ENCODE measurements at places on chromosomes 16 and 17. TPM values are rescaled to one million over a fixed set of nuclear protein-coding genes. Genes with fewer than 3 reads are reported as not detected.

The CACNG1 gene
- total RNA-seq = 0.25 TPM

The TBC1D28 gene
- not detected for total RNA-seq

The SLC6A4 gene
- not detected for total RNA-seq

The TNFSF12 gene
- total RNA-seq = 12.9 TPM

The OSGIN1 gene
- total RNA-seq = 57.0 TPM

The TP53I13 gene
- total RNA-seq = 58.7 TPM

The NUPR1 gene
- 14.3 TPM for total RNA-seq

The SHISA6 gene
- not detected for total RNA-seq

The CES5A gene
- total RNA-seq = not detected

The PSMD12 gene
- 97.4 TPM for total RNA-seq

The CCNF gene
- total RNA-seq = 21.7 TPM

The YBX2 gene
- 0.69 TPM for total RNA-seq

The CDT1 gene
- 28.0 TPM for total RNA-seq

The TLCD3B gene
- 0.33 TPM for total RNA-seq

The CCR7 gene
- total RNA-seq = 1.0 TPM

The CCL17 gene
- not detected for total RNA-seq

The MYH1 gene
- total RNA-seq = not detected

The HP gene
- total RNA-seq = 0.53 TPM

The CLEC10A gene
- total RNA-seq = not detected

The TK1 gene
- total RNA-seq = 244 TPM

The COIL gene
- total RNA-seq = 17.0 TPM

The BAHCC1 gene
- total RNA-seq = 15.2 TPM

The FMNL1 gene
- total RNA-seq = 42.9 TPM

The MYOCD gene
- total RNA-seq = 1.1 TPM

The RPS2 gene
- 5,639 TPM for total RNA-seq

The CENPX gene
- total RNA-seq = 219 TPM

The ITGAD gene
- total RNA-seq = not detected

The ST6GALNAC2 gene
- 0.51 TPM for total RNA-seq

The NEUROD2 gene
- total RNA-seq = not detected

The EXOSC6 gene
- total RNA-seq = 16.0 TPM

The KRTAP4-5 gene
- total RNA-seq = not detected

The C16orf86 gene
- total RNA-seq = not detected

The SALL1 gene
- total RNA-seq = 0.11 TPM

The OR4D1 gene
- total RNA-seq = 0.02 TPM

The ZP2 gene
- not detected for total RNA-seq

The ACSM2A gene
- not detected for total RNA-seq

The TTLL6 gene
- total RNA-seq = 0.88 TPM

The PDK2 gene
- total RNA-seq = 19.5 TPM

The BEAN1 gene
- total RNA-seq = 2.4 TPM

The ZNF423 gene
- 0.46 TPM for total RNA-seq

The HBA2 gene
- total RNA-seq = 0.24 TPM
